ENCODE measurements at places on chromosomes 1 and 21.

DNA sequence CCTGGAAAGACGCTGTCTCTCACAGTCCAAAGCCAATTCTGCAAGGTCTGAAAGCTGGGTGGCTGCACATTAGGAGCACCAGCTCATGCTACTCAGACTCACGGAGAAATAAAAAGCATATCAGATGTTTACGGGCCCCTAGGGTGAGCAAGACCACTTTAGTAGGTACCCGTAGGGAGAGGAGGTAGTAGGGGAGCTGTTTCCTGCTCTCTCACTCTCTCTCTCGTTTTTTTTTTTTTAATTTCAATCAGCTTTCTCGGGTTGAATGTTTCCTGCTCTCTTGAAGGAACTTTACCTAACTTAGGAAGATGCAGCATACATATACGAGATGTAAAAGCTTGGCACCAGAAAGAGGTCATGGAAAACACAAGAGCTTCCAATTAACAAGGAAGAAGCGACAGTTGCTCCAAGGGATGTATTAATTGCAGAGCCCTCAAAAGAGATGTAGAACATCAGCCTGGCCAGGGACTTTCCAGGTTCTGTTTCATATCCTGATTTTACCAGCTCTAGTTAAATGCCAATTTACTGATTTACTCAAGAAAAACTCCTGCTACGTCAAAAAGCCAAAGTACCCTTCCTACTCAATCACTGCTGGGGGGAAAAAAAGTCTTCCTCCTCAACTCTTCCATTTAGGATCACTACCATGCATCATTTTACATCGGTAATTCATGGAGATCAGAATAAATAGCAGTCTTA lies 3.1 kb downstream of the LORICRIN start:
- DNase-seq = no peak

DNA sequence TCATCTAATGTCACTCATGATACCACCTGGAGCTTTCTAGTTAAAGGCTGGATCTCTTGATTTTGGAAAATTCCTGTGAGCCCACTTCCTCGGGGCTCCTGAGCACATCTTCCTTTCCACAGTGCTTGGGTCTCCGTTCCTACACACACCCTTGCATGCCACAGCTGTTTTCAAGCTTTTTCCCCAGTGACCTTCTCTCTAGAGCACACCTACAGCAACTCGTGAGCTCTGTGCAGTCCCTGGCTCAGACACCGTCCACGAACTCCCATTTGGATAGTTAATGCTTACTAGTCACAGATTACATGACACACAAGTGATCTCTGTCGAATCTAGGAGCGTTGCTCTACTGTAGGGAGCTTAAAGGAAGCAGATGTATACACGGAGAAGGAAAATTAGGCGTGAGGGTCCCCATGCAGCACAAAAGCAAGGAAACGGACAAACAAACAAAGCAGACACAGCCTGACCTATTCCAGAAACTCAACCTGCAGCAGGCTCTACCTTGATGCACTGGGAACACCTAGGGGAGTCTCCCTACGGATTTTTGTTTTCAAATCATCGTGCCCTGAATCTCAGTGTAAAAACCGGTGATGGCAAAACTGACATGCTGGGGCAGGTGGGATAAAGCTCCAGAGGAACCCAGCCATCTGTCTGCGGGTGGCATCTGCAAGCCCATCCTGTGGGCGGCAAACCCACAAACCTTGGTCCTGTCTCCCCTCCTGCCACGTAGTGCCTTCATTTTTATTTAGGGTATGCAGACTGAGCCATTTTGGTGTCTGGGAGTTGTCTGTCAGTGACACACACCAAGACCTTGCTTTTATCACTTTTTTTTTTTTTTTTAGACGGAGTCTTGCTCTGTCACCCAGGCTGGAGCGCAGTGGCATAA lies 177.8 kb downstream of the RUNX1 start:
- no peak for DNase-seq

DNA sequence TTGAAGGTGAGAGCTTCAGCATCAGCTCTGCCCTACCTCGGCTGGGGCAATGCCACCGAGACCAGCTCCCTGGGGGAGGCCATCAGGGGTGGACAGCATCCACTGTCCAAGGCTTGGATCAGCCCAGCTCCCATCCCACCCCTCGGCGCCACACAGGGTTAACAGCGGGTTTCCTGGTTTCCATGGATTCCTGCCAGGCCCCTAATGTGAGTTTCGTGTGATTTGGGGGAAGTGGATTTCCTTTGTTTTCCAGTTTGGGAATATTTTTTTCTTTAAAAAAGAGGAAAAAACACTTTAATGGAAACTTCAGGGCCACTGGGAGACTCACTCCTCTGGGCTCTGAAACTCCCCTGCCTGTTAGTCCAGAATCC lies 34.3 kb downstream of the CASZ1 start:
- DNase-seq = no peak

- DNase-seq = no peak
These were observed 222.4 kb upstream of the JUN start for GRCh38 chr1:59006289-59006658.

All from activated T-cell treated with anti-CD3 and anti-CD28 coated beads for 24 hours (primary cell).